ENCODE measurements at places on chromosomes 5 and 9.

GRCh38 chr9:130204959-130205358, 32.8 kb downstream of the NCS1 start:
- DNase-seq, result no peak

- no peak for DNase-seq
Measured at GRCh38 chr5:126963822-126964375, 66.5 kb downstream of the MARCHF3 start.

DNA sequence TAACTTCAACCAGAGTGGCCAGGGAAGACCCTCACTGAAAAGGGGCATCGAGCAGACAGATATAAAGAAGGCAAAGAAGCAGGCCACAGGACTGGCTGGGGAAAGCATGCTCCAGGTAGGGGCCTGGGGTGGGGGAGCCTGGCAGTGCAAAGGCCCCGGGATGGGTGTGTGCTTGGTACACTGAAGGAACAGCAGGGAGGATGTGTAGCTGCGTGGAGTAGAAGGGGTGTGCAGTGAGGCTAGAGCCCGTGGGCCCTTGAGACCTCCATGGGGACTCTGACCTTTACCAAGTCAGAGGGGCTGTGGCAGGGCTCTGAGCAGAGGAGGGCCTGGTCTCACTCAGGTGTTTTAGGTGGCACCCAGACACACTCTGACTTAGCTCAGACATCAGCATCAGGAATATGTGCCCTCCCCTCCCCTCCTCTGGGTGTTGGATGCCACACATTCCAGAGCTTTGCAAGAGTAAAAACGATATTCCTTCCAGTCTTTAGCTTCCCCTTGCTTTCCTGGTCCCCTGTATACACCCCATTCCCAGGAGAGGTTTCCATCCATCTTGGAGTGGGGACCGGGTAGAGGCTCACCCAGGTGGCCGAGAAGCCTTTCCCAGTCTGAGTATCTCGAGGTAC, 7.6 kb downstream of the TRIM7 start:
- DNase-seq, result no peak

DNA sequence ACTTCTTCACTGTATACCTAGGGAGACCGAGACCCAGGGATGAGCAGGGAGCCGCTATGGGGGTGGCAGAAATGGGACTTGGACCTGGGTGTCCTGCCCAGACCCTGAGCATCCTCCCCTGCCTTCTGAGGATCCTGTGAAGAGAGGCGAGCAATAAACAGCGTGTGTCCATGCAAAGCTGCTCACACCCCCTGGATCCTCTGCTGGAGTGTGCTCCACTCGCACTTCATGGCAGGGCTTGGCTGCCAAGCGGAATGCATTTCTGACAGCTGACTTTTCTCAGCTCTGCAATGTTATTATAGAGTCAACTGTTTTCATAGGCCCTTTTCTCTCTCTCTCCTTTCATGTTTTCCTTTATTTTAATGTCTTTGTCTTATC, 31.0 kb upstream of the ALDH1B1 start:
- no peak for DNase-seq

- DNase-seq, result no peak
Measured at GRCh38 chr9:129994882-129995281, 48.1 kb downstream of the FNBP1 start.

DNA sequence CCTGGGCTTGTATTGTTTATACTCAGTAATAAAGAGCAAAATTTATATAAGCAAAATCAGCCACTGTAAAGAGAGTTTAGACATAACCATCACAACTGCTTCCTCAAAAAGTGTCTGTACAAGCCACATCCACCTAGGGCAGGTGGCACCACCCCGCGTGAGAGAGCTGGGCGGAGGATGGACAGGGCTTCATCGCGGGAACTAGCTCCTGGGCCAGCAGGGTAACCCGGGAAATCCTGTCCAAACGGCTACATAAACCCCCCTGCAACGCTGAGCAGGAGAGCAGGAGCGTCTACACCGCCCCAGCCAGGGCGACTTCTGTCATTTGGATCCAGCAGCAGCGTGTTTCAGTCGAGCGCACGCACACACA, 1.3 kb downstream of the SLC6A3 start:
- DNase-seq, result no peak

- no peak for DNase-seq
Measured at GRCh38 chr5:79318935-79319614, 83.1 kb downstream of the JMY start.

DNA sequence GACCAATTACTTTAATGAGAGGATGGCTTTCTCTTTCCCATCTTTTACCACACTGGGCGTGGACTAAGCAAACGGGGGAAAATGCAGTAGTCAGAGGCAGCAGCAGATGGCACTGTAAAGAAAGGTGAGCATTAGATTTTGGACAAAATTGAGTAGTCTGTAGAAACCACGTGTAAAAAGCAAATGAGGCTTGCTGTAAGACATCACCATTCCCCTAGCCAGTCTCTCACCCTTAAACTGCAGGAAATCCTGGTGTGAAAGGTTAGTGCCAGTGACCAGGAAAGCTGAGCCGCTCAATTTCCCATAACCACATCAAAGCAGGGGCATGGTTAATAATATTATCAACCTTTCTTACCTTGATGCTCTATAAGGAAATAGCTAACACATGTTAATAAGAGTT, 31.8 kb downstream of the SPATA31C2 start:
- DNase-seq, result no peak

- DNase-seq, result no peak
Measured at GRCh38 chr9:129640086-129640870, 1.7 kb downstream of the ASB6 start.

GRCh38 chr9:114288193-114289091, 34.5 kb upstream of the ORM1 start:
- no peak for DNase-seq

- DNase-seq, result no peak
Measured at GRCh38 chr5:124289130-124289529, 457.3 kb downstream of the ZNF608 start.

DNA sequence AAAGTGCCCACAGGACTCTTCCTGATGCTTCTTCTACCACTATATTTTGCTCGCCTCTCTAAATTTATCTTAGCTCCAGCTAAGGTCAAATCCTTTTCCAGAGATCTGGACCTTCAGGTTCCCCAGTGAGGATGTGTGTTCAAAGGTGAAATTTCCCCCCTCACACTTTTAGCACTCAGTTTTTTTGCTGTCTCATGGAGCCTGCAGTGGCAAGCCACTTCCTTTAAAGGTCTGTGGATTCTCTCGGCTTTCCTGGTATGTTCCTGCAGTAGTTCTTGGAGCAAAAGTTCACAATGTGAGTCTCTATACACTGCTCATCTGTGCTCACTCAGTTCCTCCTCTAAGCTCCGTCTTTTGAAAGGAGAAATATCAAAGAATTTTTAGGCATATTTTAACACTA, 181.4 kb downstream of the LURAP1L start:
- DNase-seq, result no peak

DNA sequence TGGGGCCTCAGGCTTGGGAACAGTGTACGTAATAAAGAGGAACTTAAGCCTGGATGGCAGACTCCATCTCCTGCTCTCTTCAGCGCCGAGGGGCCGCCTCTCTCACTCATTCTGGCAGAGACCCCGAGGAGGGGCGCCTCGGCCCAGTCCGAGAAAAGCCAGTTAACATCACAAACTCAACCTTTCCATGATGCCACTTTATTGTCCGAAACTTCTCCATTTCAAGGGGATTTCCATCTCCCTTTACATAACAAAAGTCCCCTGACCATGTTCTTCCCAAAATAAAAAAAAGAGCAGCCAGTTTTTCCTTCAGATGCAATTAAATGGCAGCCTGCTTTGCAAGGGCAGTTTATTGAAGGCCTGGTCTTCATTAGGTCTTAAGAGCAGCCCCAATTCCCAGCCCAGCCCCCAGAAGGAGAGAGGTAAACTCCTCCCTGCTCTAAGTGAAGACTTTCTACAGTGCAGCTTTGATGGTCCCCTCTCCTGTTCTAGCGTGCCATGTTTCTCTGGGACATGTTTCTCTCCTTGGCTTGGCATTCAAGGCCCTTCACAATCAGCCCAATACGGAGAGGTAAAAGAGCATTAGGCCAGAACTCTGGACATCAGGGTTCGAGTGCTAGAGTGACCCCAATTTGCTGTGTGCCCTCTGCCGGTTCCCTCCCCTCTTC, 19.5 kb upstream of the RAB14 start:
- no peak for DNase-seq

GRCh38 chr5:158049459-158049858, 190.5 kb upstream of the CLINT1 start:
- no peak for DNase-seq

DNA sequence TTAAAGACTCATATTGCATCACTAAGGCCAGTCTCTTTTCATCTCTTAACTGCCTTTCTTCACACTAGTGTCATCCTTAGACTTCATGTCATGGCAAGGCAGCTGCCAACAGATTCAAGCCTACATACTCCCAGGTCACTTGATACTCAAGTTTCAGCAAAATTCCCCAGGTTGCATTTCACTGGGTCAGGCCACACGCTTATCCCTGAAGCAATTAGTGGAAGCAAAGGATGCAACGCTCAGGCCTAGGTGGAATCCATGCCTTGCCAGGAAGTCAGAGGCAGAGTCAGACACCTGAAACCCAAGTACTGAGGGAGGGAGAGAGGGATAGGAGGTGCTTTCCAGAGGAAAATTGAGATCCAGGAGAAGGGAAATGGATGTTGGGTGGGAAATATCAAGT, 28.9 kb downstream of the YIPF5 start:
- no peak for DNase-seq

GRCh38 chr5:60340326-60340725, 359.6 kb downstream of the DEPDC1B start:
- DNase-seq, result no peak

GRCh38 chr9:94490465-94490864, 64.4 kb upstream of the PCAT7 start:
- no peak for DNase-seq

DNA sequence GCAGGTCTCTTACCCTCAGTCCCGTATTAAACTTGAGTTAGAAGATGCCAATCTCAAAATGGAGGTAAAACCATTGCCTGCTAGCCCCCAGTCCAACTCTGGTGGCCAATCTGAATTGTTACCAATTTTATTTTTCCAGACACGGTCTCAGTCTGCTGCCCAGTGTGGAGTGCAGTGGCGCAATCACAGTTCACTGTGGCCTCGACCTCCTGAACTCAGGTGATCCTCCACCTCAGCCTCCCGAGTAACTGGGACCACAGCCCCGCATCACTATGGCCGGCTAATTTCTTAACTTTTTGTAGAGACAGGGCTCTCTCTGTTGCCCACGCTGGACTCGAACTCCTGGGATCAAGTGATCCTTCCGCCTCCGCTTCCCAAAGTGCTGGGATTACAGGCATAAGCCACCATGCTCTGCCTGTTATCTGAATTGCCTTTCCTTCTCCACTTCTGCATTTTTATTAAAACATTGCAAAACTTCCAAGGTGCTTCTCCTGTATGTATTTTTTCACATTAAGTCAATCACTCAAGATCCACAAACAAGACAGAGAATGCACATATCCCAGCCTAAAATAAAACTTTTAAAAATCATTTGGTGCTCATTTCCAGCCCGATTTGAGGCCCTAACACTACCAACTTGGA, 2.3 kb downstream of the FANCC start:
- DNase-seq, result no peak

- DNase-seq, result no peak
Measured at GRCh38 chr5:933251-933861, 40.7 kb downstream of the TRIP13 start.

DNA sequence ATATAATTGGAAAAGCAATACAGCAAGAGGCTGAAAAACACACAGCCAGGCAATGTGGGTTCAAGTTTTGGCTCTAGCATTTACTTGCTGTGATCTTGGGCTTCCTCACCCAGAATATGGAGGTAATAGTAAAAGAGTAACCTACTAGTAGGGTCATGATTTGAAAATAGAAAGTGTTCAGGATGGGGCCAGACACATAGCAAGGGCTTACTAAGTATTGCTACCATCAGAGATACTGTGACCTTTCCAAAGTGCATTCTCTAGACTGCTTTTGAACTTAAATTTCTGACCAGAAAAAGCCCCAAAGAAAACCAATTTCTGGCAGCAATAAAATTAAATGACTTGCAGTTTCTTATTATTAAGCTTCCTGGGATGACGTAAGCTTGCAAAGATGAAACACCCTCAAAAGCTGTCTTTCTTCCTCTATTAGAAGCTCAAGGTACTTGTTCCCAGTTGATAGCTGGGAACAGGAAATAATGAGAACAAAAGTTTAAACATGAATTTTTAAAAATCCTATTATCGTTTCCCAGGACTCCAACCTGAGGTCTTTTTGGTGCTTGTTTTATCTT, 20.3 kb downstream of the SLC45A2 start:
- no peak for DNase-seq

- DNase-seq, result no peak
Measured at GRCh38 chr5:24110004-24110615, 534.7 kb downstream of the CDH10 start.

GRCh38 chr5:93911609-93912008, 170.2 kb upstream of the POU5F2 start:
- no peak for DNase-seq

- no peak for DNase-seq
Measured at GRCh38 chr9:90012949-90013348, 408.1 kb downstream of the GADD45G start.

DNA sequence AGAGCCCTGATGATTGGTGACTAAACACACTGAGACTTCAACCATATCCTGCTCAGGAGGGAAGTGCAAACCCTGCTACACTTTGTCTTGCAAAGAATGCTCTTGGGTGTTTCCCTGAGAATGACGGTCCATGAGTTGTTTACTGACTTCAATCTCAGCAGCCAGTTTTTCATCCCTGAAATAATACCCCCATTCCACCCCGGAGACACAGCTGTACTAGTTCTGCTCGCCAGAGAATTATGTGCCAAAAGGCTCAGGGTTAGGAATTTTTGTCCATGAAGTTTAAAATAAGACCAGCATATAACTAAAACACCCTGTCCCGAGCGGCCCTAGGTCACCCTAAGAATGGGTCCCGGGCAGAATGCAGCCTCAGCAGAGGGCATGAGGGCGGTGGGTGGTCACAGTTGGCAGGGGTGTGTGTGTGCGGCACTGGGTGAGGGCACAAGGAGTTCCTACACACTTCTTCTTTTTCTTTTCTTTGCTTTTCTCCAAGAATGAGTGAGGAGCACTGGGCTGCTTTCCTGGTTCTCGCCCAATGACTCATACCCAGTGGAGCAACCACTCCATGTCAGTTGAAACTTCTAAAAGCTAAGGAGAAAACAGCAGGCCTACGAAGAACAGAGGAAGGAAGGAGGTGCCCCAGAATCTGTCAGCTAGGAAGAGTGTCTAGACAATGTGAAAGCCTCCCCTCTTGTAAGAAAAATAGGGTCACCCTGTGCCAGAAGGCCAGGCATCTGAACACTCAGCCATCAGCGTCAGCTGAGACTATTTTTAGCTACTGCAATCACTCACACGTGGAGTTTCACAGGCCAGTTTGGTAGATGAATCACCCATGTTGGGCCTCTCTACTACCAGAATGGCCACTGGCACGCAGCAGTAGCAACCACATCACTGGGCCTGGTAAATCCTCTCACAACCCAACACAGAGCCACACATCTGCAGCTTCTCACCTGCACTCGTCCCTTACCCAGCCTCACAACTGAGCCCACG, 105.9 kb downstream of the DPYSL3 start:
- no peak for DNase-seq

DNA sequence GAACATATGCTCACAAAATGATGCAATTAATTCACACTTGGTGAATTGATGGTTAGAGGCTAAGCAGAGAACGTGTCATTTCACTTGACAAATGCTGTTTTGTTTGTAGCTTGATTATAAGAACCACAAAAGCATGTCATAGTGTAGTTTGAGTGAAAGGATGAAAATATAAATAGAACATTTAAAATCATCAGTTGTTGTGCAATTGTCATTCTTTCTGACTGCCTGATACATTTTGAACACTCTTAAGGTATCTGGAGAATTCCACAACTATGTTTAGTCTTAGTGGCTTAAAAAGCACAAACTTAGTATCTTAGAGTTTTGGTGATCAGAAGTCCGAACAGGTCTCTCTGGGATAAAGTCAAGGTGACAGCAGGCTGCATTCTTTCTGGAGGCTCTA, 129.4 kb downstream of the BASP1 start:
- no peak for DNase-seq
